ENCODE measurements at places on chromosomes 3 and 15. TPM values are rescaled to one million over a fixed set of nuclear protein-coding genes. Genes with fewer than 3 reads are reported as not detected.

The ERICH6 gene
- not detected for total RNA-seq

- no peak for DNase-seq
Observed at GRCh38 chr3:190456770-190457169, 7.1 kb upstream of the TMEM207 start.

- DNase-seq: peak; percentile 82
Observed at GRCh38 chr3:169813757-169814517, 1.2 kb upstream of the LRRC34 start.

DNA sequence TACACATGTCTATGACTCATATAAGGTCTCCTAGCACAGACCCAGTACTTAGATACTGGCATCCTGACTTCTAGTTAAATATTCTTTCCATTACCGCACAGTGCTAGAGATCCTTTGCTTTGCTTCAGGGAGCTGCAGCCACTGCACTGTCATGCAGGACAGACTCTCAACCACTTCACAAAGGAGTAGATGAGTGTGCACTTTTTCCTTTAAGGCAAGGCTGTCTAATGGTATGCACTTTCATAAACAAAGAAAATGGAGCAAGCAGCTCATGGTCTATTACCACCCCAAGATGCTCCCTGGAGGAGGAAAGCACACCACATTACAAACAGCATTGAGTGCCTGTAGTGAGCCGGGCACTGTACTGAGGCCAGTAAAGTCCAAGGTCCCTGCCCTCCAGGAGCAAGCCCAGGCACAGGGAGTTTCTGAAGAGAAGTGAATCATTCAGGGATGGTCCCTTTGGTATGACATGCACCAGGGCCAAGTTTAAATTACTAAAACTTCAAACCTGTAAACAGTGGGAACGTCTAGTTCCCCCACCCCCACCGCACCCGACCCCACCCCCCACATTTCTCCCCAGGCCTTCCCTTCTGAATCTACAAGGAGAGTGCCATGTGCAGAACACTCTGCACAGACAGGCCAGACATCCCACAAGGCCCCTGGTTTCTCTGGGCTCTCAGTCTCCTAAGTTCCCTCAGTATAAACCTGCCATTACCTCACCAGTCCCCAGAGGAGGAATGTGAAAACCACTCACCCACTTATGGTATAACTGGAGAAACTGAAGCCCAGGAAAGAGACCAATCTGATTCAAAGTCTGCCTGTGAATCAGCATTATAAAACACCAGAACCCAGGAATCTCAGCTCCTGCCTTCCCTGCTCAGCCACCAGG is 107.8 kb upstream of the BCL6 start:
- DNase-seq: no peak

DNA sequence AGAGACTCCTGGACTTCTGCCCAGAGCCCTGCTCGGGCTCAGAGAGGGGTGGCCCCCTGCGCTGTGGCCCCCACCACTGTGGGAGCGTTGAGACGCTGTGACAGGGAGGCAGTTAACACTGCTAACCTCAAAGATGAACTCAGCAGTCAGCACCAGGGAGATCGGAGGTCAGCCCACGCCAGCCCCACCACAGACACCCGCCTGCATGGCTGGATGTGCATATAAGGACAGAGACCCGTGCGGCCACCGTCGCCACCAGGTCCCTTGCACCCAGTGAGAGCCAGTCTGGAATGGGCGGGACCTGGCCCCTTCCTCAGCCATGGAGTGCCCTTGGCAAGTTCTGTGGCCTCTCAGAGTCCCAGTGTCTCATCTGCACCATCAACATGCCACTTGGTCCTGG is 48.5 kb upstream of the FURIN start:
- no peak for DNase-seq

DNA sequence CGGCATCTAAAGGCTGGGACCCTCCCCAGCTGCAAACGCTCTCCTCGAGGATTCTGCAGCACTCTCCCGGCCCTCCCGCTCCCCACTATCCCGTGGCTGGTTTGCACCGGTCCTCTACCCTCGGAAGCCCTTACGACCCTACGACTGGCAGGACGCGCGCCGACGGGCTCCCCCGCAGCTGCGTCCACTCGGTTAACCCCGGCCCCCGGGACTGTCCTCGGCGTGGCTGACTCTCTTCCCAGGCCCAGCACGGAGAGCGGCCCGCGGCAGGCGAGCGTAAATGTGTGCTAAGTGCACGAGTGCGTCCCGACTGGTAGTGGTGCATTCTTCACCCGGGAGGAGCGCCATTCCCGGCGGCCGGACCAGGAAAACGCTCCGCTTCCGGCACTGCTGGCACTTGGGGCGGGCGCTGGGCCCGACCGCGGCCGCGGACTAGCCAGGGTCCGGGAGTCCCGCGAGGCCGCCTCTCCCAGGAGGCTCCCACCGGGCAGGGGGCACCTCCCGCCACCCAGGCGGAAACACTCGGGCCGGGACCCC is 508 bp downstream of the GORASP1 start:
- DNase-seq: peak; percentile 55

GRCh38 chr3:113141543-113141942 is 69.8 kb upstream of the BOC start:
- no peak for DNase-seq

GRCh38 chr3:161316006-161316689 is 55.2 kb downstream of the SPTSSB start:
- DNase-seq: peak; percentile 46

- peak; percentile 82 for DNase-seq
Observed at GRCh38 chr3:29694783-29695182, 413.9 kb downstream of the RBMS3 start.
